ENCODE measurements at places on chromosomes 2 and 18.

GRCh38 chr2:169808221-169808620, 9.6 kb downstream of the SSB start:
- peaks cover 8% of the 10 kb centered on the region for H3K4me1 ChIP-seq
- no peak for DNase-seq
- no peak overlapping the region for H3K4me3 ChIP-seq
- H3K27me3 ChIP-seq = no peaks in the 10 kb centered on the region

GRCh38 chr2:76075126-76075525, 364.4 kb upstream of the GCFC2 start:
- no peak overlapping the region for H3K4me3 ChIP-seq
- no peak for DNase-seq
- no peaks in the 10 kb centered on the region for H3K4me1 ChIP-seq
- no peaks in the 10 kb centered on the region for H3K27me3 ChIP-seq
- no peak overlapping the region for H3K27ac ChIP-seq
- H3K36me3 ChIP-seq = no peaks in the 10 kb centered on the region

DNA sequence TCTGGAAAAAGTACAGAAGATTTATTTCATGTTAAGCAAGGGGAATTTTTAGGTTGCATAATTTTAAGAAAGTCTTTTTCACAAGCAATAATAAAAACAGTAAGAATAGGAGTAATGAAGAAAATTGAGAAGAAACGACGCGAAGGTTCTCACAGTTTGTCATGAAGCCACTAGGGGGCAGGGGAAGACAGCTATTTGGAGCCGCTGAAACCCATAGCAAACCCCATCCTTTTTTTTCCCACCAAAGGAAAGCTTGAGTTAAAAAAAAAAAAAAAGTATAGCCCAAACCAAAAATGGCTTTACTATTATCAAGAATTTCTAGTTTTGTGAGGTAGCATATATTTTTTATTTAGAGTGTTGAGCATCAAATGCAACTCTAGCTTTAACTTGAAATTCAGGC, 300.9 kb downstream of the PHLPP1 start:
- H3K27ac ChIP-seq = no peak overlapping the region
- peak; percentile 62 for DNase-seq
- peaks cover 9% of the 10 kb centered on the region for H3K27me3 ChIP-seq
- no peaks in the 10 kb centered on the region for H3K4me1 ChIP-seq

- peak overlapping the region; percentile 30 for H3K27ac ChIP-seq
- no peaks in the 10 kb centered on the region for H3K27me3 ChIP-seq
- H3K4me3 ChIP-seq = no peak overlapping the region
- peaks cover 64% of the 10 kb centered on the region for H3K4me1 ChIP-seq
These were observed 6.8 kb downstream of the BIRC6 start for GRCh38 chr2:32363597-32363996.

- peaks cover 89% of the 10 kb centered on the region for H3K4me1 ChIP-seq
- no peak overlapping the region for H3K4me3 ChIP-seq
These were observed 35.4 kb downstream of the MBP start for GRCh38 chr18:77096936-77097886.

DNA sequence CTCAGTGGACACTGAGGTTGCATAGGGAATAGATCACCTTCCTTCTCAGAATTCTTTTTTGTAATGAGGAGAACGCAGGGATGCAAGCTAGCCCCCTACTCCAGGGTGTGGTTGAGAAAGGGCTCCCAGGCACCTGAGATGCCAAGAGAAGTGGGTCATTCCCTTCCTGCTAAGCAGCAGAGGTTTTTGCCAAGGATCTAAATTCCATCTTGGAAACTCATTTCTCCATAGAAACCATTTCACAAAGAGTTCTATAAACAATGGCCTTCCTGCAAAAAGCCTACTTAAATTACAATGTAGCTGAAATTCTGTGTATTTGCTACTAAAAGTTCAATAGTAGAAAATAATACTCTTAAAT, 3.7 kb upstream of the PPP3R1 start:
- no peaks in the 10 kb centered on the region for H3K27me3 ChIP-seq
- H3K27ac ChIP-seq = no peak overlapping the region
- no peak for DNase-seq

DNA sequence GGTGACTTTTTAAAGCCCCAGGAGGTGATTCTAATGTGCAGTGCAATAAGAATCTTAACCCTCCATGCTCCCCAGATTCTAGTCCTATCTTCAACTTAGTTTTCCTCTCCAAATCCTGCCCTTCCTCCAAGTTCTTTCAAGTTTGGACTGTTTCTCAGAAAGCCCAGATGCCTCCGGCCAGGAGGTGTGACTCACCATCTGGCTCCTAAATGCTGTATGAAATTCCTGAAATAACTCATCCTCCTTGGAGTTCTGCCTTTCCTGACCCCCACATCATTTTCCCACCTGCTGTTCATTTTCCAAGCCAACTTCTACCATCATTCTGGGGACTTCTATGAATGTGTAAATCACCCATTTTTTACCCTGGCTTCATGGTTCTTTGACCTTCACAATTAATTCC, 118.2 kb upstream of the NOL4 start:
- H3K36me3 ChIP-seq = no peaks in the 10 kb centered on the region
- no peaks in the 10 kb centered on the region for H3K27me3 ChIP-seq
- no peak overlapping the region for H3K27ac ChIP-seq
- H3K4me3 ChIP-seq = no peak overlapping the region
- no peaks in the 10 kb centered on the region for H3K4me1 ChIP-seq

DNA sequence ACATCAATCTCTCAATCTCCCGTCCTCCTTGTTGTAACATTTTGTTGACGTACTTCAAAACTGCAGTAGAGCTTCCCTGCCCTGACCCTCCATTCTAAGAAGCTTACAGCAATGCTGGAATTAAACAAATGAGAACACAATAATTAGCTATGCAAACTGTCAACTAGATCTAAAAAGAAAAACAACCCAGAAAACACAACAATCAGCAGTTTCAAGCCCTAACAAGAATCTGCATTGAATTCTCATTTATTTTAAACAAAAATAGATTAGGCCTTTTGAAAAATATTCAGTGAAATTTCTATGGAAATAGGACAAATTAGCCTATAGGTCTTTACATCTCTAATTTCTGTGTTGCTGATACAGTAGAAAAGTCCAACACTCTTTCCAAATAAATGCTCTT, 807.0 kb upstream of the FSHR start:
- H3K4me1 ChIP-seq = no peaks in the 10 kb centered on the region
- no peak overlapping the region for H3K4me3 ChIP-seq
- H3K27ac ChIP-seq = no peak overlapping the region
- no peaks in the 10 kb centered on the region for H3K27me3 ChIP-seq

DNA sequence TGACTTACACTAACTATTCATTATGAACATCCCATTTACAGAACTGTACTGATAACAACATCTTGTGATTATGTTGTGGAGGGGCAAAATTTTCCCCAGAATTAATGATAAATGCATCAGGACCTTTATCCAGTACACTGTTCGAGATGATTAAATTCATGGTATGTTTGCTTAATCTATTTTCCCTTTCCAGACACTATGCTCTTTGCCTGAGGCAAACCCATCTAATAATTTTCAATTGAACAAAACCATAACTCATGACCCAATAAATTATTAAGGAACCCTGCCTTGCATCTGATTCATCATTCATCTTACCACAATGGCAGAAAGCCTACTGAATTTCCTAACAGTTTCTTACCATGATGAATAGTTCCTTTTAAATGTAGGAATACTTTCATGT, 385.0 kb downstream of the DSEL start:
- no peak overlapping the region for H3K4me3 ChIP-seq
- H3K36me3 ChIP-seq = no peaks in the 10 kb centered on the region
- no peaks in the 10 kb centered on the region for H3K4me1 ChIP-seq
- H3K27ac ChIP-seq = no peak overlapping the region
- H3K27me3 ChIP-seq = no peaks in the 10 kb centered on the region
- no peak for DNase-seq

DNA sequence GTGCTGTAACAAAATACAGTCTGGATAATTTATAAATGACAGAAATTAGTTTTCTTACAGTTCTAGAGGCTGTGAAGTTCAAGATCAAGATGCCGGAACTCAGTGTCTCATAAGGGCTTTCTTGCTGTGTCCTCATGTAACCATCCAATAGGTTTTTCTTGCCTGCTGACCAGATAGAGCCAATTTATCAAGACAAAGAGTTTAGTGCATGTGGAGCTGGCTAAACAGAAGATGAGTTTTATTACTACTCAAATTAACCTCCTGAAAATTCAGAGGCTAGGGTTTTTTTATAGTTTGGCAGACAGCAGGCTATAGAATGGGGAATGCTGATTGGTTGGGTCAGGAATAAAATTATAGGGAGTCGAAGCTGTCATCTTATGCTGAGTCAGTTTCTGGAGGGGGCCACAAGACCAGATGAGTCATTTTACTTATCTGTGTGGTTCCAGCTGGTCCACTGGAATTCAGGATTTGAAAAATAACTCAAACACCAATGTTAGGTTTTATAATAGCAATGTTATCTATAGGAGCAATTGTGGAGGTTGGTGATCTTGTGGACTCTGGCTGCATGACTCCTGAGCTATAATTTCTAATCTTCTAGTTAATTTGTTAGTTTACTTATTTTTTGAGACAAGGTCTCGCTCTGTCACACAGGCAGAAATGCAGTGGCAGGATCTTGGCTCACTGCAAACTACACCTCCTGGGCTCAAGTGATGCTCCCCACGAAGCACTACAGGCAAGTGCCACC, 3.2 kb upstream of the PDK1 start:
- no peak overlapping the region for H3K4me3 ChIP-seq
- H3K27ac ChIP-seq = no peak overlapping the region
- H3K27me3 ChIP-seq = peaks cover 3% of the 10 kb centered on the region
- peaks cover 61% of the 10 kb centered on the region for H3K36me3 ChIP-seq
- no peak for DNase-seq
- peaks cover 48% of the 10 kb centered on the region for H3K4me1 ChIP-seq

DNA sequence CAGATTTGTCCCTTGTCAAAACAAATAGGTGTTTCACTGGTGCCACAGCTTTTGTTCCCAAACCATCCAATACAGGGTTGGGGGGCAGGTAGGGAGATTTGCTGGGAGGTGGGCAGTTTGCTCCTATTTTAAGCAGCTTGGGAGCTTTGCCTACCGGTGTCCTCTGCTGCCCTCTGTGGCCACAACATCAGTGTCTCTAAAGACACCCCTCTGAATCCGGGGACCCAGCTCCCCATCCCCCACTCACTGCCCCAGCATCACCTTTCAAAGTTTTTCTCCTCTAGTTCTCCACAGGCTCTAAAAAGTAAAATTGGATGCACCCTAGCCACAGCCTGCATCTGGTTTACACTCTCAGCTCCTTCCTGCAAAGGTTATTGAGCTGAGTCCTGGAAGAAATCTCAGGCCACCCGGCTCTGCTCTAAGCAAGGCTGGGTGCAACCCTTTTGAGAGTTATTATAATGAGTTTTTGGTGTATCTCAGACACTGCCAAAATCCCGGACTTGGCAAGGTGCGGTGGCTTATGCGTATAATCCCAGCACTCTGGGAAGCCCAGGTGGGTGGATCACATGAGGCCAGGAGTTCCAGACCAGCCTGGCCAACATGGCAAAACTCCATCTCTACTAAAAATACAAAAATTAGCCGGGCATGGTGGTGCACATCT, 2.9 kb upstream of the EPAS1 start:
- peak; percentile 54 for DNase-seq
- H3K4me1 ChIP-seq = peaks cover 17% of the 10 kb centered on the region
- no peak overlapping the region for H3K4me3 ChIP-seq
- H3K27ac ChIP-seq = no peak overlapping the region
- H3K36me3 ChIP-seq = no peaks in the 10 kb centered on the region

- H3K4me1 ChIP-seq = no peaks in the 10 kb centered on the region
- H3K36me3 ChIP-seq = no peaks in the 10 kb centered on the region
- DNase-seq = peak; percentile 10
- H3K27me3 ChIP-seq = peaks cover 31% of the 10 kb centered on the region
- H3K4me3 ChIP-seq = no peak overlapping the region
These were observed 15.9 kb upstream of the SEC11C start for GRCh38 chr18:59123588-59124369.

- peaks cover 6% of the 10 kb centered on the region for H3K36me3 ChIP-seq
- no peaks in the 10 kb centered on the region for H3K27me3 ChIP-seq
- no peak overlapping the region for H3K27ac ChIP-seq
- H3K4me1 ChIP-seq = no peaks in the 10 kb centered on the region
- no peak for DNase-seq
These were observed 32.3 kb downstream of the ADI1 start for GRCh38 chr2:3487028-3487425.

GRCh38 chr2:169109502-169110409, 40.4 kb downstream of the DHRS9 start:
- H3K36me3 ChIP-seq = no peaks in the 10 kb centered on the region
- no peak overlapping the region for H3K27ac ChIP-seq
- no peak overlapping the region for H3K4me3 ChIP-seq
- peaks cover 48% of the 10 kb centered on the region for H3K4me1 ChIP-seq
- peak; percentile 83 for DNase-seq

GRCh38 chr18:77123320-77124231, 9.0 kb downstream of the MBP start:
- peak; percentile 42 for DNase-seq
- no peaks in the 10 kb centered on the region for H3K27me3 ChIP-seq
- H3K4me3 ChIP-seq = peak overlapping the region; percentile 79
- H3K4me1 ChIP-seq = peaks cover 89% of the 10 kb centered on the region
- H3K27ac ChIP-seq = peak overlapping the region; percentile 98

GRCh38 chr2:239234191-239235175, 166.3 kb downstream of the HDAC4 start:
- no peak for DNase-seq
- H3K27me3 ChIP-seq = no peaks in the 10 kb centered on the region
- H3K27ac ChIP-seq = no peak overlapping the region

DNA sequence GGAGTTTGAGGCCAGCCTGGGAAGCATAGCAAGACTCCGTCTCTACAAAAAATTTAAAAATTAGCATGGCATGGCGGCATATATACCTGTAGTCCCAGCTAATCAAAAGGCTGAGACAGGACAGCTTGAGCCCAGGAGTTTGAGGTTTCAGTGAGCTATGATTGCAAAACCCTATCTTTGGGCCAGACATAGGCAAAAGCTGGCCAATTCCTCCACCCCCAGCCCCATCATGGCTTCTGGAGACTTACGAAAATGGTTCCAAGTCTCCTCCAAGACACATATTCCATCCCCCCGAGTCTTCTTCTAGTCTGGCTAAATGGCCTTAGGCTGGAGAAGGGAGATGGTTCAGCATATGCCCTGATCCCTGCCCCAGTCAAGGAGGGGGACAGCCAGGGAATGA, 172.8 kb upstream of the HAAO start:
- no peaks in the 10 kb centered on the region for H3K36me3 ChIP-seq
- H3K27me3 ChIP-seq = peaks cover 14% of the 10 kb centered on the region
- H3K4me1 ChIP-seq = peaks cover 16% of the 10 kb centered on the region
- no peak overlapping the region for H3K4me3 ChIP-seq

DNA sequence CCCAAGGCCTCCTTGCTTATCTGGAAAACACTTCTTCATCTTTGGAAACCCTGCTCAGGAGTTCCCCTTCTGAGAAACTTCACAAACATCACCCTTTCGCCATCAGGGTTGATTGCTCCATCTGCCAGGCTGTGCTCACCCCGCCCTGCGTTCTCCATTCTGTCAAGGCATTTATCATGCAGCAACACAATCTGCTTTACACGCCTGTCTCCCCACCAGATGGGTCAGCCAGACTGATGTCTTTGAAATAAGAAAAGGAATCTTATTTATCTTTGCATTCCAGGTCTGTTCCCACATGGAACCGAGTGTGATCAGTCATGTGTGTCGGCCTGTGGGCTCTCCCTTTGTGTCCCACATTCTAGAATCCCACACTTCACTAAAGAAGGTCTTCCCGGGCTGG, 110.0 kb upstream of the ARL4C start:
- H3K4me1 ChIP-seq = no peaks in the 10 kb centered on the region
- no peak overlapping the region for H3K4me3 ChIP-seq
- peaks cover 5% of the 10 kb centered on the region for H3K27me3 ChIP-seq

All from activated CD8-positive, alpha-beta T cell treated with anti-CD3 and anti-CD28 coated beads for 36 hours (primary cell).